T-helper 1 cell (primary cell): ENCODE measurements at places on chromosomes 7 and 10.

- DNase-seq: no peak
Observed at GRCh38 chr10:130218936-130219335, 82.7 kb downstream of the GLRX3 start.

- no peak for DNase-seq
Observed at GRCh38 chr10:69842882-69843281, 41.2 kb downstream of the COL13A1 start.

DNA sequence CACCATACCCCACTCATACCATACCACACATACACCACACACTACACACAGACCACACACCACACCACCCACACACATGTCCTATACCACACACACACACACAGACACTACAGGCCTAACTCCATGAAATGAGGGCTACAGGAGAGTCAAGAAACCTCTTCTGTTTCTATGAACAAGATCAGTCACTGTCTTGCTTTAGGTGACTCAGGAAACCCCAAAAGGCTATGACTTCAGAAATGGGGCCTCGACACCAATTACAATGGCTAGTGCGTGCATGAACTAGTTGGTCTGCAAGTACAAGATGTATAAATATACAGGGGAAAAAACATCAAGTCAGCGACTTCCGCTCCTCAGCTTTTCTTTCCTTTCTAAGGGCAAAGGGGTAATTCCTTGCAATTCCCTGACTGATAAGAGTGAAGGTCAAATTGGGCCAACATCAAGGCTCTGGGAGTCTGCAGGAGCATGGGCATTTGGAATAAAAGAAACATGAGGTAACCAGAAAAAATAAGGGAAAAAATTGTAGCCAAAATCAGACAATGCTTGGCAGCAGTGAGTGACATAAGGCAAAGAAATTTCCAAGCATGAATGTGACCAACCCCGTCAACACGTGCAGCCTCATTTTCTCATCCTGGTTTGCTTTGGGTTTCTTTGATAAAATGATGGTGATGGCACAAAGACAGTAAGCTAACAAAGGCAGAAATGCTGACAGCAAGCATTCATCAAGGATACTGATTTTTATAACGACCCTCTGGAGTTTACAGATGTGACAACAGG is 1.5 kb downstream of the PKD1L1 start:
- no peak for DNase-seq

DNA sequence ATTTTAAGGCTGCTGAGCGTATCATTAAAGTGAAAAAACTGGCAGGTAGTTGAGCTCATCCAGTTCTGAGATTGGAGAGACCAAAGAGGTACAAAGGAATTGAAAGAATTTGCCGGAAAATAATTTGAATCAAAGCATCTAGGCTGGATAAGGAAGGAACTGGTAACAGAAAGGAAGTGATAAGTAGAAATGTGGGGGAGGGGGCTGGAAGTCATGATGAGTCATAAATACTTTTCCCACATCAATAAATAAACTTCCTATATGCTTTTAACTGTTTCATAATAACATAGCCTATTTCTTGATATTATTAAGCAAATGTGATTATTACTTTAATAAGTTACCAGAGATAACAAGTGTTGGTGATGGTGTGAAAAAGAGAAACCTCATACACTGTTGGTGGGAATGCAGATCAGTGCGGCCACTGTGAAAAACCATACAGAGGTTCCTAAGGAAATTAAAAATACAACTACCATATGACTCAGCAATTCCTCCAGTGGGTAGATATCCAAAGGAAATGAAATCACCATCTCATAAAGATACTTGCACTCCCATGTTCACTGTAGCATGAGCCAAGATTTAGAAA is 27.0 kb downstream of the ZNF438 start:
- no peak for DNase-seq

DNA sequence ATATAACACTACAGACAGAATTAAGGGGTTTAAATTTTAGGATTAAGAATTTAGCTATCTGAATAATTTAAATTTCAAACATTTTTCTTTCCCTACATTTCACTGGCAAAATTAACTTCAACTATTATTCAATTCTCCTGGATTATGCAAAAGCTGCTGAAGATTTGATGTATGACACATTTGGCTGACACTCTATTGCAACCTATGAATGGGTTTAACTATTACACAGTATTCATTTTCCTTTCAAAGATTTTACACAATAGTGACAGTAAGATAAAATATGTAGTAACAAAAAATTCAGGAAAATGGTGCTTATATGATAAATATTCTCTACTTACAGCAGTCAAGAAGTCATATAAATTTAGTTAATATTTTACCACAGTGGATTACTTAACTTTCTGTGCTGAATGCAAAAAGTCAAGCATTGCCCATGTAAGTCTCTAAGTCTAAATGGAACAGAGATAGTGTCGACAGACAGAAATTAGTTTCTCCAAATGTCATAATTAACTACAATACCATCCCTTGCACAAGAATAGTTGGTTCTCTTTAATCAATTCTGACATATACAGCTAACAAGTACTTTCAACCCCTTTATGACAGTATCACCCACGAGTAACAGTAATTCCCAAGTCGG is 194.1 kb upstream of the FRMD4A start:
- no peak for DNase-seq
